ENCODE measurements at places on chromosomes 6 and 20. TPM values are rescaled to one million over a fixed set of nuclear protein-coding genes. Genes with fewer than 3 reads are reported as not detected.

DNA sequence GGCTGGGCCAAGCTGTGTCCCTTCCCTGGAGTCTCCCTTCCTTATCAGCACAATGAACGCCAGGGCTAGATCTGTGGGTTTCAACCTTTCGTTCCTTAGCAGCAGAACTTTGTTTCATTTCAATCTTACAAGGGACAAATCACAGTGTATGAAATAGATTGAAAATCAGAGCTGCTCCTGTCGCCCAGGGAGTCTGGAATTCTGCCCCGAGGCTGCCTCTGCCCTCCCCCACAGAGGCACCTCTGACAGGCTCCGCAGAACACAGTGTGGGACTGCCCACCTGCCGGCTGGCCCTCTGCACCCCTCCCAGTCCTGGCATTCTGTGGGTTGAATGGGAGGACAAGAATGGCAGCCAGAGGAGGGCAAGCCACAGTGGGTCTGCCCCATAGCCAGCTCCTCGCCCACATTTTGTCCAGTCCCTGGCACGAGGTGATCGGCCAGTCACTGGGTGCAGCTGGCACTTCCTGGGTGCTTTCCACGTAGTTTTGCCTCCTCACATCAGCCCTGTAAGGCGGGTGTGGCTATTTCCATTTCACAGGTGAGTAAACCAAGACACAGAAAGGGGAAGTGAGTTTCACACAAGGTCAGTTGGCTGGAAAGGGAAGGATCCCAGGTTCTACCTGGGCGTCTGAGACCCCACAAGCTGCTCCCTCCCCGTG lies 26.1 kb downstream of the MANBAL start:
- DNase-seq, result no peak

CLIC5 gene
- total RNA-seq, result 7.6 TPM

GFRAL gene
- total RNA-seq, result not detected

COX4I2 gene
- 61.4 TPM for total RNA-seq

DNA sequence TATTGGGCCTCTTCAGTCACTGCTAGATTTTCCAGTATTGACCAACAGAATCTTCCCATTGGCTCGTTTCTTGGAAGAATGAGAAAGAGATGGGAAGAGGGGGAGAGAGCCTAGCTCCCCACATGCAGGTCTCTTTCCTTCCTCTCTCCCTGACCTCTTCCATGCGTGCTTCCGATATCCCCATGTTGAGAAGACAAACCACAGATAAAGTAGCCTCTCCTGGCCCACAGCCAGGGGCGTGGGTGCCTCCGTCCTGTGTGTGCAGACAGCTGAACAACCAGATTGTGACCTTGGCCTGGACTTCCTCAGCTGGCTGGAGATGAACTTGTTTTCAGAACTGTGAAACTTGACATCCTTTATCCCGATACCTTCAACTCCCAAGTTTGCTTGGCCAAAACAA lies 71.0 kb downstream of the EDN3 start:
- DNase-seq, result no peak

HLA-DOB gene
- total RNA-seq, result not detected

GRCh38 chr20:50113420-50114224 lies 672 bp upstream of the UBE2V1 start:
- DNase-seq, result no peak

DNA sequence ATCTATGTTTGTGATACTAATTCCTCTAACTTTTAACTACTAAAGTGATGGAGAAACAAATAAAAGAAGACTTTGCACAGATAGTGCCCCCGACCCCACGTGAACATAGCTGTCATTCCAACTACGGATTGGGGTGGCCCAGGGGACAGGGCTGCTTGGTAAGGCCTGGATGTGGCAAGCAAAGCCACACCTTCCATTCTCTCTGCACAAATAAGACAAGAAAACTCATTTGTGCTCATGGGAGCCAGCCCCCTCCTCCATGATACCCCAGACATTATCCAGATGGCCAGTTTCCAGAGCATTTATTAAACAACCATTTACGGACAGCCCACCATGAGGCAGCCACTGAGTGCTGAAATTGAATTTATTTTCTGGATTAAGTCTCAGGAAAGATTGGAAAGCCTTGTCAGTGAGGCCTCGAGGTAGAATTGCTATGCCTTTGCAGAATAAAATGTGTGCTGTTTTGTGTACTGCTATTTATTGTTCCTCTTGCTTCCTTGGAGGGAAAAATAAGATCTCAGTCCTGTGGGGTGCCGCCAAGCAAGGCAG lies 151.2 kb downstream of the UNC5CL start:
- no peak for DNase-seq

- DNase-seq, result no peak
These were observed 2.6 kb upstream of the ADGB start for GRCh38 chr6:146595972-146596731.

NMBR gene
- total RNA-seq, result not detected

PCSK2 gene
- not detected for total RNA-seq

GRCh38 chr6:79872303-79872702 lies 75.0 kb downstream of the ELOVL4 start:
- no peak for DNase-seq

All from ascending aorta (tissue), 2 donors.